ENCODE measurements at places on chromosomes 5 and 9. TPM values are rescaled to one million over a fixed set of nuclear protein-coding genes. Genes with fewer than 3 reads are reported as not detected.

The SLU7 gene
- 84.4 TPM for total RNA-seq

The TAL2 gene
- total RNA-seq, result 7.0 TPM

DNA sequence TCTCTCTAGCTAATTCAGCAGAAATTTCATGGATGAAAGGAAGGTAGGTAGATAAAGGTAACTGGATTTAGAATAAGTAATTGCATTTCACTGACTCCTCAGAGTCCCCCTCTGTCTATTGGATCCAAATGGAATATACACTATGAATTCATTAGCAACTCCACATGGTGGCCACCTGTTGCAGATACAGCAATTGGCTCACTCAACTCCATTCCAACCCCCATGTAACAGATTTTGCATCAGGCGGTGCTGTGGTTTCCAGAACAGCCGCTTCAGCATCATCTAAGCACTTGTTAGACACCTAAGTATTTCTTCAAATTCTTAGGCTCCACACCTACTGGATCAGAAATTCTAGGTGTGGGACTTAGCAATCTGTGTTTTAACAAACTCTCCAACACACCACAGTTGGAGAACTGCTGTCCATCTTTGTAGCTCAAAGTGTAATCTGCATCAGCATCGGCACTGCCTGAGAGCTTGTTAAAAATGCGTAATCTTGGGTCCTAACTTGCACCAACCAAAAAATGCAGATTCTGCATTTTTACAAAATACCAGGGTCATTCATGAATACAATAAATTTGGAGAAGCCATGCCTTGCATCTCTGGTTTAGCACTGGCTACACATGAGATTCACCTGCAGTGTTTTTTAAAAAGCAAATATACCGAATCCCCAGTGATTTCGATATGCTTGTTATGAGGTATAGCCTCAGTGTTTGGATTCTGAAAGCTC, 413.8 kb upstream of the CD180 start:
- no peaks in the 10 kb centered on the region for H3K27me3 ChIP-seq
- no peak overlapping the region for H3K27ac ChIP-seq
- DNase-seq, result no peak
- no peak overlapping the region for H3K4me3 ChIP-seq

The ANKRD31 gene
- 0.29 TPM for total RNA-seq

GRCh38 chr5:6858419-6858818, 145.2 kb downstream of the TENT4A start:
- no peak overlapping the region for H3K27ac ChIP-seq
- no peak for DNase-seq
- H3K27me3 ChIP-seq, result no peaks in the 10 kb centered on the region
- H3K4me1 ChIP-seq, result no peaks in the 10 kb centered on the region

The PPP1R2B gene
- total RNA-seq, result not detected

The FBN2 gene
- 131 TPM for total RNA-seq

GRCh38 chr9:18485714-18486113, 11.8 kb downstream of the ADAMTSL1 start:
- peaks cover 23% of the 10 kb centered on the region for H3K27me3 ChIP-seq
- no peak overlapping the region for H3K4me3 ChIP-seq
- DNase-seq, result no peak
- no peaks in the 10 kb centered on the region for H3K4me1 ChIP-seq
- H3K36me3 ChIP-seq, result no peaks in the 10 kb centered on the region
- no peak overlapping the region for H3K27ac ChIP-seq

- no peaks in the 10 kb centered on the region for H3K36me3 ChIP-seq
- no peak overlapping the region for H3K27ac ChIP-seq
- no peaks in the 10 kb centered on the region for H3K4me1 ChIP-seq
- DNase-seq, result no peak
Observed at GRCh38 chr9:76835571-76836283, 70.2 kb downstream of the PRUNE2 start.

GRCh38 chr5:131943916-131944315, 1.5 kb downstream of the MEIKIN start:
- no peak for DNase-seq
- no peak overlapping the region for H3K4me3 ChIP-seq
- H3K27me3 ChIP-seq, result no peaks in the 10 kb centered on the region
- no peak overlapping the region for H3K27ac ChIP-seq
- no peaks in the 10 kb centered on the region for H3K4me1 ChIP-seq
- H3K36me3 ChIP-seq, result no peaks in the 10 kb centered on the region

DNA sequence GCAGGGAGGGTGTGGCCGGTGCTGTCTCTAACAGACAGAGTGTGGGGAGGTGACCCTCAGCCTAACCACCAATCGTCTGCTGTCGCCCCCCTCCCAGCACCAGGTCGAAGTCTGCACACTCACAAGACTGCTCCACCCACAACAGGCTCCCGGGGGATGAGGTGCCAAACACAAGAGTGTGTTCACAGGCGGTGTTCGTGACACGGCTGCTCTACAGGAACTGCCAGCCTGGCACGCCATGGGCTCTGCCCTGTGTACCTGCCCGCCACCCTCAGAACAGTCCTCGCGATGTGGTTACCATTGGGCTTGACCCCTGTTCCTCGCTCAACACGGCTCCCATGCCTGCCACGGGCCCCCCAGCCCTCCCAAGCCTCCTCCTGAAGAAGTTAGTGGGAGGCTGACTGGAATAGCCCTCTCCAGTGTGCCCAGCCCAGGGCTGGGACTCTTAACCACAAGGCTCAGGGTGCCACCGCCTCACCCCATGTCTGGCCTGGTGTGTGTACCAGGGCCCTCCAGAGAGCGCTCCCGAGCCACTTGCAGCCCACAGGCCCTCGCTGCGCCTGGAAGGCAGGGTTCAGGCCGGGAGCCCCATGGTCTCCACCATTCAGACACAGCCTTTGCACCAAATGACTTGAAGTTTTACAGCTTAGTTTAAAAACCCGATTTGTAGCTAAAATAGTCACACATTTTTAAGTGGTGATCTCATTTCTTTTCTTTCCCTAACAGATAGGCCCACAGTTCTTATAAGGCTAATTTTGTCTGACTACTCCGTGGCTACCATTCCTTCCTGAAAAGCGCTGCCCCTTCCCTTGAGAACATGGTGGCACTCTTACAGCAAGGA, 102.5 kb downstream of the CAMSAP1 start:
- H3K4me3 ChIP-seq, result no peak overlapping the region
- no peaks in the 10 kb centered on the region for H3K4me1 ChIP-seq
- peak overlapping the region; percentile 17 for H3K27ac ChIP-seq
- H3K36me3 ChIP-seq, result peaks cover 16% of the 10 kb centered on the region

GRCh38 chr5:170528976-170529375, 25.2 kb downstream of the KCNIP1 start:
- peaks cover 24% of the 10 kb centered on the region for H3K27me3 ChIP-seq
- peaks cover 8% of the 10 kb centered on the region for H3K4me1 ChIP-seq
- no peaks in the 10 kb centered on the region for H3K36me3 ChIP-seq
- DNase-seq, result peak; percentile 16
